CD8-positive, alpha-beta T cell (primary cell): ENCODE measurements at places on chromosomes 12 and 14. TPM values are rescaled to one million over a fixed set of nuclear protein-coding genes. Genes with fewer than 3 reads are reported as not detected.

- DNase-seq: no peak
Measured at GRCh38 chr12:29750131-29750927, 33.4 kb downstream of the TMTC1 start.

The TMPRSS12 gene
- total RNA-seq: not detected

GRCh38 chr12:25682421-25682820 is 129.3 kb upstream of the LMNTD1 start:
- DNase-seq: no peak

DNA sequence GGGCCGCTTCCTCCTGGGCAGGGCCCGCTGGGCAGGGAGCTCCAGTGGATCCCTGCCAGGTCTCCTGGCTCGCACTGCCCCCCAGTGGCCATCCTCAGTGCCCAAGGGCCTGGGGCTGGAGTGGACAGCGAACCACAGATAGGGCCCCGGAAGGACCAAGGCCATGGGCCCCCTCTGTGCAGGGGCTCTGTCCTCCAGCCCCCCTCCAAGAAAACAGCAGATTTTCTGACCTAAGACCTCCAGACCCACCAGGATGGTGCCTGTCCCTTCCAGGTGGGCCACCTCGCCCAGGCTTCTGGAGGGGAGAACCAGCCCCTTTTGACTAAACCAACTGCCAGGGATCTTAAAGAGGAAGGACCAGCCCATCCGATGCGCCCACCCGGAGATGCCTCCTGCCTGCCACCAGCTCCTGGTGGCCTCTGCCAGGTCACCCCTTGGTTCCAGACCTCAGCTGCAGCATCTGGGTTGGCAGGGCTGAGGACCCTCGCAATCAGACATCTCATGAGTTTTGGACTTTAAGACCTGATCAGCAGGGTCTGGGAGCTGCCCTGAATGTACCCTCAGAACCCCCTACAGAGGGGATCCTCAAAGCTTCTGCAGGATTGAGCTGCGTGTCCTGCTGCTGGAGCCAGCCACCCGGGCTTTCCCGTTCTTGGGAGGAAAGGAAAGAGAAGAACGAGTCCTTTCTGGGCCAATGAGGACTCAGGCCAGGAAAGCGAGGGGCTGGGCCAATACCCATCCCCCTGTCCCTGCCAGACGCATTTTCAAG is 325.8 kb upstream of the DIO3 start:
- DNase-seq: no peak

- no peak for DNase-seq
Measured at GRCh38 chr14:105255021-105255507, 6.7 kb downstream of the BTBD6 start.

- no peak for DNase-seq
Measured at GRCh38 chr14:96792003-96792402, 5.2 kb upstream of the VRK1 start.

The RASAL1 gene
- total RNA-seq: 2.8 TPM

- no peak for DNase-seq
Measured at GRCh38 chr14:53161758-53162435, 8.8 kb upstream of the DDHD1 start.

DNA sequence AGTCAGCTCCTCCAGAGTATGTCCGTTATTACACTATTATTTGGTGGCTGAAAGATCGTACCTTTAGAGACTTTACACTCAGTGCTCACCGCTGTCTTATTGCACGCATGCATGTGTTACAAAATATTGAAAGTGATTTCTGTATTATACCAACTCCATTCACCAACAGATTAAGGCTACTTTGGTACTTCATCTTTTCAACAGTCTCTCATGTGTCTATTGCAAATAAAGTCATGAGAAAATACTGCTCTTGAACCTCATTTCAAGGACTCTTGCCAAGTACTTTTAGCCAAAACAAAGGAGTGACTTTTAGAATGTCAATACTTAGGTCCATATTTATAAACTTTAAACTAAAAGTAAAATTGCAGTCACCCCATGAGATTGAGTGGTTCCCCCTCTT is 503.6 kb downstream of the TMEM121 start:
- no peak for DNase-seq

DNA sequence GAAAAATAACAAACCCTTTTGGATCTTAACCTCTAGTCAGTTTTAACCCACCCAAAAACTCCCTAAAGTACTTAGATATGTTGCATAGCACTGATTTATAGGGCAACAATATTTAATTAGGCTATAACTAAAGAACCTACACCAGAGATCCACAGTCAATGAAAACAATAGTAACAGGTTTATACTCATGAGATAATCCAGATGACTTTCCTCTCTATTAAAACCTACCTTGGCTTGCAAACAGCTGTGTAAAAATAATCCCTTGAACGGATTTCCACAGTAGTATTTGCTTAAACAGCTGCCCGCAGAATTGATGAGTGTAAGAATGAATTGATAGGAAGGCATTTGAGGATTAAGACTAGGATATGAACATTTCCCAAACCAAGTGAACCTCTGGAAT is 104.3 kb upstream of the PTPRR start:
- DNase-seq: no peak

DNA sequence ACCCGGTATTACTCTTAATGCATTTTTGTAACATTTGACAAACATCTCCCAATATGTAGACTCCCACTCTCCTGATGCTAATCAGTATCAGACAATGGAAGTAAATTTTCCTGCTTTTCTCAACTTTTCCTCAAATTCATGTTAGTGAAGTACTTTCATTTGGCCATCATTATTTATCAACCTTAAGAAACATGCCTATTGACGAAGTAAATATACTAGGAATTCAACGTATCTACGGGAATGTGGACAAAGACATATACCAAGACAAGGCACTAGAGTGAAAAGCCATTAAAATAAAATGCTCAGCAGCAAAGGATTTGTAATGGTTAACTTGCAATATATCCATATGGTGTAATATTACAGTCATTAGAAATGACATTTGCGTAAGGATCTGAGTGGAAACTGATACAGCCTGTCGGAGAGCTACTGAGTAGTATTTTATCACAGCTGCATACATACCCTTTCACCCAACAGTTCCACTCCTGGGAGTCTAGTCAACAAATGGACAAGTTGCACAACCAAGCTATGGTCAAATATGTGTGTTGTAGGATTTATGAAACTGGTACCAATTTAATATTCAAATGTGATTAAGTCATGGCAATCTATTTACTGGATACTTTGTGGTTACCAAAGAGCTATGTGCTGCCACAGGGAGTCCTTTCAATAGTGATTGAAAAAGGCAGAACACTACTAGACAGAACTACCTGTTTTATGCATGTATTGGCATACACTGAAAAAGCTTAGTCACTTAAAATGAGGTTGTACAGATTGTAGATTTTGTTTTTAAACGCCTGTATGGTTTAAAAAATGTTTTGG is 26.5 kb downstream of the NUDT4 start:
- no peak for DNase-seq

- no peak for DNase-seq
Measured at GRCh38 chr14:48027115-48027514, 351.7 kb upstream of the MDGA2 start.

DNA sequence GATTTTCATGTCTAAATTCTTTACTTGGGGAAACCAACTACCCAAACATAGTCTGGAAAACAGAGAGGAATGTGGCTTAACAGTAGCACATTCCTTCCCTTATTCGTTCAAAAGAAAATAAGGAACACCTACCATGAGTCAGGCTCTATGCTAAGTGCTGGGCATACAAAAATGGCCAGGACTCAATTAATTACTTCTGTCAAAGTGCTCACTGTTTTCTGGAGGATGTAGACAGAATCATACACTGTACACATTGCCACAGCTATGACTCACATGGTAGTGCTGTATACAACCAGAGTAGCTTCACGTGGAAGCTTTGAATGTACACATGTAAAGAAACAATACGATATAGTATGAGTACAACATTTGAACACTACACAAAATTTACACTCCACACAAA is 50.1 kb downstream of the SLC25A21 start:
- no peak for DNase-seq

The PRR4 gene
- total RNA-seq: not detected

- DNase-seq: no peak
Measured at GRCh38 chr12:6958609-6959057, 7.5 kb downstream of the PTPN6 start.

DNA sequence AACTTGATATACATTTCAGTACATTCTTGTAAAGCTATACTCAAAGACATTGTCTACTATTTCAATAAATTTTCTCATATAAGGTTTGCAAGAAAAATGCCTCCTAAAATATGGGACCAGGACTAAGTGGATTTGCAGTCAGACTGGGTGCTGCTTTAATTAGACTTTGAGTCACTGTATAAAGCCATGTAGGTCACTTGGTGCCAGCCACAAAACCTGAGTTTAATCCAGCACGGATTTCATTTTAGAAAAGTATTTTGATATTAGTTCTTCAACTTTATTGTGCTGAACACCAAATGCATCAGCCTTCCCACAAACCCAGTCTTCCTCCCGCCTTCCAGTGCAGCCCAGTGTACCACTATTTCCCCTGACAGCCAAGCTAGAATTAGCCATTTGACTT is 9.9 kb upstream of the NID2 start:
- no peak for DNase-seq

GRCh38 chr12:89117448-89118034 is 234.8 kb downstream of the DUSP6 start:
- no peak for DNase-seq

DNA sequence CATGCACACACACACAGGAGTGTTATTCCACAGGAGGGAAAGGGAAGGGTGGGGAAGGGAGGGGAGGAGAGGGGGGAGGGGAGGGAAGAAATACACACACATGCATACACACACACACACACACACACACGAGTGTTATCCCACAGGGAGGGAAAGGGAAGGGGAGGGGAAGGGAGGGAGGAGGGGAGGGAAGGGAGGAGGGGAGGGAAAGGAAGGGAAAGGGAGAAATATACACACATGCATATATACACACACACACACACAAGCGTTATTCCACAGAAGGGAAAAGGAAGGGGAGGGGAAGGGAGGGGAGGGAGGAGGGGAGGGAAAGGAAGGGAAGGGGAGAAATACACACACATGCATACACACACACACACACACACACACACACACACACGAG is 19.6 kb upstream of the FBRSL1 start:
- DNase-seq: no peak

The CLEC1B gene
- total RNA-seq: not detected

DNA sequence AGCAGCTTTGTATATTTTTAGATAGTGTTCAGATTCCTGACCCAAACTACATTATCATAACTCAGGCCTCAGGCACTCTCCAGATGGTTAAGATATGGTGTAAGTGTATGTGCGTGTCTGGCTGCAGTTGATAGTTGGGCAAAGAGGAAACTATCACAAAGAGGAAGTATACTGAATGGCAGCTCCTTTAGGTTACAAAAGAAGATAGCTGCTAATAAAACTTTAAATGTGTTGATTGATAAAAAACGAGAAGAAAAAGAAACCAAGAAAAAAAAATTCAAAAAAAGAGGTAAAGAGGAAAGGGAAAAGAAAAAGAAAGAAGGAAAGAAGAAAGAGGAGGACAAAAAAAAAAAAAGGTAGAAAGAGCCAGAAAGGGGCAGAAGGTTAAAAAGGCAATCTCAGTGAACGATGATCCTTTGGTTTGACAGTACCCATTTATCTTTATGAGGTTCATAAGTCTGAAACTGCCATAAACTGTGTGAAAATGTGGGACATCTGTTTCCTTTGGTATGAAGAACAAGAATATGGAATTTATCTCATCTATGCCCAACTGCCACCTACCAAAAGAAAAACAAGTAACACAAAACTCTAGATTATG is 42.2 kb downstream of the TAOK3 start:
- DNase-seq: peak; percentile 13

The BIN2 gene
- total RNA-seq: 125 TPM

The ATL1 gene
- total RNA-seq: 4.0 TPM

The CCDC60 gene
- not detected for total RNA-seq

DNA sequence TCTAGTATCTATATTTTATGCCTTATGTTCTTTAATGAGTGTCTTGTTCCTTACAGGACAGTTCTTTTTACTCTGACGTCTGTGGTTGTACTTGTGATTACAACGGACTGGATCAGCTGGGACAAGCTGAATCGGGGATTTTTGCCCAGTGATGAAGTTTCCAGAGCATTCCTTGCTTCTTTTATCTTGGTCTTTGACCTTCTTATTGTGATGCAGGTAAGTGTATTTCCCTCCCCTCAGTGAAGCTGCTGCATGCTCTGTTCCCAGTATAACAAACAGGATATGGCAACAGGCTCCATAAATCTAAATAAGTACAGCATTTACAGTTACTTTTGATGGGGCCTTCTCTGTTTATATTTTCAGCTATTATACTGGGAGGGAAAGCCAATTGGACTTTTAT is 463.6 kb downstream of the TMEM117 start:
- DNase-seq: no peak

DNA sequence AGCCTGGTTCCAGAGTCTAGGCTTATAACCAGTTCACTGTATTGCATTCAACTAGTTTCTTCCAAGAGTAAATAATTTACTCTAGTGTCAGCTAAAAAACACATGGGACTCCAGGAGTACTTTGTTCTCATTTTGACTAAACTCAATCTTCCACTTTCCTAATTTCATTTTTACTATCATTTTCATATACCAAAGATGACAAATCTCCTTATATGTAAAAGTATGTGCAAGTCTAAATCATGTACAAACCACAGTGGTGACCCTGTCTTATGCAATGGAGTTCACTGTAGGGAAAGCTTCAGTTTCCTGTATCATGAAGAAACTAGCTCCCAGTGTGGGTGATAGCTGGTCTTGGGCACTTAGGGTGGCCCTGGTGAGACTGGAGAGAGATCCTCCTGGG is 151.6 kb downstream of the HELB start:
- DNase-seq: no peak

The HOXC12 gene
- total RNA-seq: not detected

GRCh38 chr14:24996930-24997725 is 52.8 kb downstream of the STXBP6 start:
- no peak for DNase-seq

- DNase-seq: no peak
Measured at GRCh38 chr12:82608706-82609105, 78.0 kb upstream of the TMTC2 start.

The RASSF8 gene
- total RNA-seq: 0.08 TPM

DNA sequence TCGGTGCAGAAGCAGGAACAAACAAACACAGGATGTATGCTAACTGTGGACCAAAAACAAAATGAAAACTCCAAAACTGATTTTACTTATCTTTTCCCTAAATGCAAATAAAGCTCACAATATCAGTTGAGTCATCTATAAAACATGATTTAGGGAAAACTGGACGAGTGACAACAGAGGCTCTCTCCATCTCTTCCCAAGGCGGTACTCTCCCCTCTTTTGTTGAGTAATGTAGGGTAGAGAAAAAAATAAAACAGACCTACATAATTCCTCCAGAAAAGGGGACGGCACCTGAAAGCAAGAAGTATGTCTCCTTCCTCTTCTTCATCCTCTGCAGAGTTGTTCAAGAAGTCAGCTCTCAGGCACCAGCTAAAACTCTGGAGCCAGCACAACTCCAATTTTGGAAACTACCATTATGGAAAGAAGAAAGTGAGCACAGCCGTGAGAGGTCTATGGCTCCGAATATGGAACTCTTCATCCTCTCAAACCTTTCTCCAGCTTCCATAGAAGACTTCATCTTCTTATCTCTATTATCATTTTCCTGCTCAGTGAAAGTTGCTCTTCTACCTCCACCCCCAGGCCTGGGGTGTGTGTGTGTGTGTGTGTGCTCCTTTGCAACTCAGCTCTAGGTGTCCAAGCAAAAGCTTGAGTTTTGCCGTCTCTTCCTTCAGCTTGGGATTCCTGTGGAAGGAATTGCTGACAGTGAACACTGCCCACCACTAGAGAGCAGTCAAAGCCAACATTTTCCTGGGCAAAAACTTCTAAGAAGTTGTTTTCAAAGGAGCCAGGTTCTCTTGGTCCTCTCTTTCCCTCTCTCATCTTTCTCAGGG is 155.4 kb downstream of the DIO2 start:
- DNase-seq: no peak

GRCh38 chr12:110338754-110339153 is 57.7 kb downstream of the ATP2A2 start:
- DNase-seq: no peak
